ENCODE measurements at places on chromosomes 12 and 14.

DNA sequence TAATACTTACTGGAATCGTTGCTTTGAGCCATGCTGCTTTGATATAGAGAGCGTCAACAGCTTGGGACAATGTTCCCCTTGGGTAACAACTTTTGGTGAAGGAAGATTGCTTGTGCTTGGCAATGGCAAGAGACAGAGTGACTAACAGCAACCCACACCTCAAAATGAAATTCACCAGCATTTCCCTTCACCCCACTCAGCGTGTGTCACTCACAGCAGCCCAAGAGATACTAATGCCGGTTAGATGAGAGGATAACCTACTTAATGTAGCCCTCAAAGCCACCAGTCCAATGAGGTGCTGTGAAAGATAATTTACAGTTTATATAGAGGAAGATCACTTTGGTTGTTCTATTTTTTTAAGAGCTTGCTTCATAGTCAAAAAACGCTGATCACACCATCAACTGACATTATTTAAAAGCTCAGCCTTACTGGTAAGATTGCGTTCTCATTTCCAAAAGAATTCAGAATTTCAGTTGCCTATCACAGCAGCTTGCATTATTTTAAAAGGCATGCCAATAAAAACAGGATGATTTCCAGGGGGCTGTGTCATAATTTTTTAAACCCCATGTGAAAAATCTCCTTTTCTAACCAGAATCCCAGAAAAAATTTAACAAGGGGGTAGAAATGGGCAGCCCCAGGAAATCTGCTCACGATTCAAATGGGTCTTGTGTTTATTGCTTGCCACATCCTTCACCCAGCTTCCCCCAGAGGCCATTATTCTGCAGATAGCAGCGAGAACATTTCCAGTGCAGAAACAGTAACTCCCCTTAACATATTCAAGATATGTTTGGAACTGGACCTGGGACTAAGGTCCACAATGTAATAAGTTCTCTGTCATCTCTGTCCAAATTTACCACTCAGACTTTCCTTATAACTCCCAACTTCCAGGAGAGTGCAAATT lies at the start of gene IL26:
TSS of gene IL26 (minus strand) at position 235 of the 901 bp plus-strand sequence. CDS start at position 181, 54 bp downstream.
- DNase-seq: no peak

DNA sequence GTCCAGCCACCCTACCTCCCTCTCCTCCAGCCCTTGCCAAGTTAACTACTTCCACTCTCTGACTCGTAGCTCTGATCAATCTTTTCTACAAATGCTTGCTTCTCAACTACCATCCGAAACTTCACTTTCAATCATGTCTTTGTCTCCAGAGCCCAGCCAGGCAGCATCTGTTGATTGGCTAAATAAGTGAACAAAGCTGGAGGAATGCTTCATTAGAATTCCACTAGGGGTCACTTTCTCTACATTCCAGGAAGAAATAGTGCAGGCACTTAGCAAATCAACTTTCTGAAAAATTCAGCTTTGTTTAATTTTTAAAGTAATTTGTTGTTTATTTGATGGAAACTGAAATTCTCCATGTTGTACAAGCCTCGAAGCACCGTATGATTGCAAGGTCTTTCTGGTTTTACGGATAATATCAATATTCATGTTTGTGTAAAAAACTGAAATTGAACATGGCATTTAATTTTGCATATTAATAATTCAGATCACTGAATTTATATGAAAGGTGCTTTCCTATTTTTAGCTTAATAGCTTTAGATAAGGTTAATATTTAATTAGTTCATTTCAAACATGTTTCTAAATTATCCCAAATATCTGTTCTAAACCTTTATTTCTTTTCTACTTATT lies 32.4 kb upstream of the HELB start:
- DNase-seq: peak; percentile 1

GRCh38 chr14:77892381-77892871 lies 92.5 kb downstream of the ADCK1 start:
- DNase-seq: no peak

- DNase-seq: no peak
These were observed 10.5 kb downstream of the MMP14 start for GRCh38 chr14:22846811-22847307.

- DNase-seq: no peak
These were observed 103.0 kb downstream of the SAMD4A start for GRCh38 chr14:54669721-54670561.

GRCh38 chr12:54452628-54453027 lies 20.8 kb downstream of the GTSF1 start:
- DNase-seq: no peak

DNA sequence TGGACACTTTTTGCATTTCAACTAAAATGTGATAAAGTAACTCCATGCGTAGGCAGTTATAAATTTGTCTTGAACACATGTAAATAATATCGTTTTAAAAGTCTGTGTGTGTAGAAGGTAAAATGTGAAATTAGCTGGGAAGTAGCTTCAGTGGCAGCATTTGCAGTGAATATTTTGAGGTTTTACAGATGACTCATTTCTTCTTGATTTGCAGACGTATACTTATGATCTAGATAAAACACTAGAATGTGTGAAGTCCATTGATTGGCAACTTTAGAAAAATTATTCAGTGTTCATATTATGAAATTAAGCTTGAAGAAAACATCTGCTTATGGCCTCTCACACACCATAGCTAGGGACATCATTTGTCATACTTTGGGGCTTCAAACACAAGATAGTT lies 788.6 kb upstream of the NOVA1 start:
- DNase-seq: no peak

DNA sequence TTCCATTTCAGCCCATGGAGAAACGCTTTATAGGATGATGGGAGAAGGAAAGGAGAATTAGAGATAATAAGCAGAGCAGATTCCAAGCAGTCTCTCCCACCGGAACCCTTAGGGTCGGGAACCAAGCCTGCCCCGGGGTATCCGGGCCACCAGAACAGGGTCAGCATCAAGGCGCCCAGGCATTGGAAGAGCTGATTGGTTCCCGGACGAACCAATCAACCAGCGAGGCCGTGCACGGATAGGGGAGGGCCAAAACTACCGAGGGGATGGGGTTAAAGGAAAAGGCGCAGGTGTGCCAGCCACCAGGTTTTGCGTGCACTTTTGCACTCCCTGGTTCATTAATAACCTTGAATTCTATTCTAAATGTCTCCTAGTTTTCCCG lies 1.7 kb downstream of the PPM1H start:
- DNase-seq: peak; percentile 74
